Activated CD4-positive, alpha-beta T cell treated with anti-CD3 and anti-CD28 coated beads, Interleukin-2, amount 50 U/mL, for 1 hour (primary cell): ENCODE measurements at places on chromosomes 4 and X.

- DNase-seq: no peak
Measured at GRCh38 chr4:145218251-145218650, 37.9 kb upstream of the OTUD4 start.

GRCh38 chr4:51909236-51909703 lies 66.3 kb downstream of the DCUN1D4 start:
- no peak for DNase-seq

DNA sequence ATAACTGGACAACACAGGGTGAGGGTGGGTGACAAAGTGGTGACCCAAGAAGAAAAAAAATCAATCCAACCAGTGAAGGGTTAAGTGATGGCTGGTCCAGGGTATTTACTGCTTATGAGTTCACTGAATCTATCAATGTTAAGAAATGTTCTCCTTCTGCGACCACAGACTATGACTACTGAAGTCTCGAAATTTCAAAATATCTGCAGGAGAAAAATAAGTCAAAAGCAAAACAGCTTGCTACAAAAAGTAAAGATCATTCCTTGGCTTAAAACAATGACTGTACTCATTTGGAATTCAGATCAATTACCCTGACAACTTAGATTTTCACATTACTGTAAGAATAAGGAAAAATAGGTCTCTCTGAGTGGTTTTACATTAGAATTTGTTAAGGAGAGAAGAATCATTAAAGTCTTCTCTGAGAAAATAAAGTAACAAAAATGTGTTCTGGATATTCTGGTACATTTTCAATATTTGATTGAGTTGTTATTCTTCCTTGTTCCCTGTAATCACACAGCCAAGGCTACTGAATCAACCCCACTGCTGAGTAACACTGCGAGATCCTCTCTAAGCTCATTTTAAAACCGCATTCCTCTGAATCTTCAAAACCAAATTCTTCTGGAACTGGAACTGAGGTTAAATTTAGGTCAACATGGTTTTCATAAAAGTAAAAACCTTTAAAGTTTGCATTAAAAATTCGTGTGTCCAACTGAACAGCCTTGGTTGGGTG lies 22.7 kb downstream of the SMPX start:
- no peak for DNase-seq

DNA sequence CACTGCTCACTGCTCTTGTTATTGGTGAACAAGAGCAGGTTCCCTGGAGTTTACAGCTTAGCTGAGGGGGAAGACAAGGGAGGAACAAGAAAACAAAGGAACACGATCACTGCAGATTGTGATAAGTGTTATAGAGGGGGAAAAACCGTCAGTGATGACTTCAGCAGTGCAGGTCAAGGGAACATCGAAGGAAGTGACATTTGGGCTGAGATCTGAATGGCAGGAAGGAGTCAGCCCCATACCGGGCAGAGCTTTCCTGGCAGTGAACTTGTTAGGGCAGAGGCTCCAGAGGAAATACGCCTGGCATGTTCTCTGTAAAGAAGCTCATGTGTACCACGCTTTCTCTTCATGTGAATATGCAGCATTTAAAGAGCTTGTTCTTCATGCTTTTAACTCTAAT lies 78.1 kb downstream of the LDB2 start:
- DNase-seq: no peak

DNA sequence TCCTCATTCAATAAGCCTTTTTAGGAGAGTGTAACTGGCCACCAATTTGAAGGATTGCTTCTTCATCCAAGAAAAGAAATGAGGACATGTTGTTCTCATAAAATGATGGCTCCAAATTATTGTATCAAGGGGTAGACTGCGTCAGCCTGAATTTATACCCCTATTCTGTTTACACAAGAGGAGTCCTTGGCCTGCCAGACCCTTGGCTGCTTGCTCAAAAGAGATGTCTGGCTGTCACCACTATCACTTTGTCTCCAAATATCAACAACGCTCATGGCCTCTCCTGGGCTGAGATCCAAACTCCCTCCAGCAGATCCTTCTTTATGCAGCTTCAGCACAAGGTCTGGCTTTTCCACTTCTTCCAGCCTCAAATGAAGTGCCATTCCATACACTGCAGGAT lies 127.9 kb downstream of the OR13H1 start:
- no peak for DNase-seq

DNA sequence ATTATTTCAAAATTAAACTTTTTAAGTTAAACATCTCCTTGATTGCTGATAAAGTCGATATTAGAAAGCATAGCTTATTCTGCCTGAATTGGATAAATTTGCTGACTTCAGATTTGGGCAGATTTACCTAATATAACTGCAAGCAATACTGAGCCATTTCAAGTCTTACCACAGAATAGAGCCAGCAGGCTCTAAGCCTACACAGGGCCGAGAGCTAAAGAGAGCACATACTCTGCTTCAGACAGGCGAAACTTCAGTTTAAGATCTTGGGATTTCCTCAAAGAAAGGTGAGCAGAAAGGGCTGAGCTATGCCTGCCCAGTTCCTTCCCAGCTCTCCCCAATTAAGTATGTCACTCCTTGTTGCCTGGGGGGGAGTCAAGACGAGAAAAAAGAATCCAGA lies 240.6 kb upstream of the NOCT start:
- no peak for DNase-seq

- DNase-seq: no peak
Measured at GRCh38 chrX:129802863-129803262, 23.1 kb downstream of the SASH3 start.

DNA sequence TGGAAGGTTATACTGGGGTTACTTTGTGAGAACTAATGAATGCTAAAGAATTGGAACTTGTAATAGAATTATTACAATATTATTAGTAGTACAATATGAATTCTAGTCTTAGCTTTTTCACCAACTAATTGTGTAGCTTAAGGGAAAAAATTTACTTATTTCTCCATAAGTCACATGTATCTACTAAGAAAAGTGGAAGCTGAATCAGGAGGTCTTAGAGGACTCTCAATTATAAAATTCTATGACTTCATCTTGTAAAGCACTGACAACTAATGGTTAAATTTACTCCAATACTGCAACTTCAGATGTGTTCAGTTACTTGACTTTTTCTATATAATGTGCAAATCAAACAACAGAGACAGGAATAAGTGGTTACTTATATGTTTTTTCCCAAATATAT lies 899 bp upstream of the TMPRSS11D start:
- DNase-seq: no peak

- no peak for DNase-seq
Measured at GRCh38 chrX:152245213-152245612, 106.8 kb upstream of the MAGEA10 start.

DNA sequence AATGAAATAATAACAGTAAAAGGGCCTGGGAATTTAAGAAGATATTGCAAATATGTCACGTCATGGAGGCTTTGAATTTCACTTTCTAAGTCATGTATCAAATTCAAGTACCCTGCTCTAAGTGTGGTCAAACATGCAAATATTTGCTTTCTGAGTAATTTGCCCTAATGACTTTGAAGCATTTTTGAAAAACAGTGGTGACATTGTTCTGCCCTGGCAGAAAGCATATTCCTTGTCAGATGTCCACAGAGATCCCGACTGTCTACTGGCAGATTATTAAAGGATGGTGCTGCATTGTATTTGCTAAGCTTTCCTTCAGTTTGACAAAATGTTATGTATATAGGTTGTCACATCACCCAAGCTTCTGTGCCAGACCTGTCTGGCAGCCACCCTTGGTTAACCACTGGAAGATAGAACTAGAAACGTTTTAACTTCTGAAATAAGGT lies 92.5 kb downstream of the ANK2 start:
- no peak for DNase-seq

GRCh38 chr4:152155070-152155469 lies 380.8 kb downstream of the FBXW7 start:
- DNase-seq: no peak

- no peak for DNase-seq
Measured at GRCh38 chrX:104351173-104351769, 96.5 kb upstream of the ESX1 start.

DNA sequence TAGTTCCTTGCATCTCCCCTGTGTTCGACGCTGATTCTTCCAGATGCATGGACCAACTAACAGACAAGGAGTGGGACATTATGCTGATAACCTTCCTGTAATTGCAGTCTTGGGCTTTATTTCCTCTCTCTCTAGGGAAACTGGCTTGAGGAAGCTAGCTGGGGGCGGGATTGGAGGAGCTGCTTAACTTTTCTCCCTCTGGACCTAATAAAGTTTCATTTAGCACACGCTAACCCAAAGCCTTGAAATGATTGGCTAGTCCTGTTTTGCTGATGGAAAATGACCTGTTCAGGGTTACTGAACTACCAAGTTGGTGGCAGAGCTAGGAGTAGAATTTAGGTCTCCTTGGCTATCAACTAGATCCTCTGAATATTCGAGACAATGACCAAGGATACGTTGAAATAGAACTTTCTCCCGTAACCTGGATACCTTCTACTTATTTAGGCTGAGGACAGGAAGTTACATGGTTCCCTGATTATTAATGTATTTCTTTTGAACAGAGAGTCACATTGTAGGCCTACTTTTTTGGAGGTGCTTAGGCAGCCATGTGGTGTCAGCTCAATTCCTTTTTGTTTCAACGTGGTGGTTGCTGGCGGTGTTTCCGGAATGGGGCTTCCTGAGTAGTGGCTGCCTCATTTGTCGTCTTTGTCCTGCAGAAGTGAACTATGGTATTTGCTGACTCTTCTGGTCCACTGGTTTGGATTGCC lies 2.0 kb downstream of the PGK1 start:
- DNase-seq: peak; percentile 10

DNA sequence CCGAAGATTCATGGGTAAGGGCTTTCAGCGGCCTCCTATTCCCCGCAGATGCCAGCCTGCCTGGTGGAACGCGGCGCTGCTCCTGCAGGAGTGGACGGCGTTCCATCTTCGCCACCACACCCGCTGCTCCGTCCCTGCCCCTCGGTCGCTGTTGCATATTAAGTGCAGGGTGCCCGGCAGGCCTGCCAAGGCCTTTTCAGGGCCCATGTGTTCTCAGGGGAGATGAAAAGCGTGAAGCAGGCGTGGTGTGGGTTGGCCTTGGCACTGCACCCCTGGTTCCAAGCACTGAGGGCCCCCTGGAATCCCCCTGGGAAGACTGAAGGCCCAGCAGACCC lies 52.0 kb downstream of the SORCS2 start:
- no peak for DNase-seq

GRCh38 chr4:118877797-118878196 lies 10.9 kb upstream of the SYNPO2 start:
- DNase-seq: no peak

- no peak for DNase-seq
Measured at GRCh38 chrX:128805236-128805635, 718.1 kb downstream of the SMARCA1 start.

DNA sequence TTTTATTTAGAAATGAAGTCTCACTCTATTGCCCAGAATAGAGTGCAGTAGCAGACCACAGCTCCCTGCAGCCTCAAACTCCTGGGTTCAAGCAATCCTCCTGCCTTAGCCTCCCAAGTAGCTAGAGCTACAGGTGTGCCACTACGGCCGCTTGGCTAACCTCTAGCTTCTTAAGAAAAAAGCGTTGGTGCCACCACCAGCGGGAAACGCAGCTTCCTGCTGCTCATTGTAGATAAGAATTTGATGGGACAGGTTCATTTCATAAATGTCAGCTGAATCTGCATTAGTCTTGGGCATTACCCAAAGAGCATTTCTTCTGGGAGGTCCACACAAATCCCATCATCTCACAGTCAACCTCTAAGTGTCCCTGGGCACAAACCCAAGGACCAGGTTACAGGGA lies 33.2 kb upstream of the NAP1L5 start:
- no peak for DNase-seq

GRCh38 chr4:42216664-42217063 lies 64.2 kb upstream of the BEND4 start:
- no peak for DNase-seq

DNA sequence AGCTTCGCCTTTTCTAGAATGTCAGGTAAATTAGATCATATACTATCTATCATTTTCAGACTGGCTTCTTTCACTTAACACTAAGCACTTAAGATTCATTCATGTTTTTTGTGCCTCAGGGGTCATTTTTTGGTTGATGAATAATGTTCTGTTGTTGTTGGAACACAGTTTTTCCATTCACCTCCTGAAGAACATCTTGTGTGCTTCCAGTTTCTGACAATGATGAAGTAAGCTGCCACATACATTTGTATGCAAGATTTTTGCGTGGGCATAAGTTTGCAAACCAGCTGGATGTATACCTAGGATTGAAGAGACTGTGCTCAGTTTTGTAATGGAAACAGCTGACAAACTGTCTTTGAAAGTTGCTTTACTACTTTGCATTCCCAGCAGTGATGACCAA lies 37.6 kb downstream of the MAGEA9 start:
- DNase-seq: no peak

- no peak for DNase-seq
Measured at GRCh38 chr4:6492027-6492590, 19.7 kb upstream of the PPP2R2C start.

DNA sequence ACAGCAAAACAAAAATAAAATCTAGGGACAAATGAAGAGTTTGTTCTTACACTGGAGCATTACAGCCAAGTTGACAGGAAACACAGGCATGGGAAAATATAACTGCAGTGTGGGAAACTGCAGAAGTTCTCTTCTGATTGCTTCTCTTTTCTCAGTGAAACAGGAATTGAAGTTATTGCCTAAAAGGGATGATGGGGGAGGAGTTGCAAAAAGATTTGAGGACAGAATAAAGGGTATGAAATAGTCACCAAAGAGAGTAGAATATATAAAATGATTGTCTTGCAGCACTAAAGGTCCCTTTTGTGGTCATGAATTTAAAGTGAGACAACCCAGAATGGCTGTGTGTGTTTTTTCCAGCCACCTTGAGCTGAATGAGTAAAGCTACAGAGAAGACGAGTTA lies 103.7 kb downstream of the JADE1 start:
- no peak for DNase-seq

- no peak for DNase-seq
Measured at GRCh38 chrX:130691576-130691975, 211.4 kb downstream of the ENOX2 start.

- no peak for DNase-seq
Measured at GRCh38 chrX:112841820-112842157, 1.2 kb upstream of the AMOT start.

- no peak for DNase-seq
Measured at GRCh38 chr4:6300359-6300758, 30.7 kb downstream of the WFS1 start.

- no peak for DNase-seq
Measured at GRCh38 chr4:43758836-43759235, 689.8 kb downstream of the KCTD8 start.

GRCh38 chrX:2507904-2508627 lies 7.3 kb upstream of the DHRSX start:
- DNase-seq: no peak

- DNase-seq: no peak
Measured at GRCh38 chrX:69289046-69289792, 124.0 kb upstream of the PJA1 start.

GRCh38 chr4:77877771-77878565 lies 15.3 kb downstream of the MRPL1 start:
- no peak for DNase-seq

- no peak for DNase-seq
Measured at GRCh38 chr4:126238013-126238412, 923.3 kb downstream of the FAT4 start.

- DNase-seq: no peak
Measured at GRCh38 chr4:88045021-88045420, 37.6 kb downstream of the PKD2 start.
